Common myeloid progenitor, CD34-positive (primary cell): ENCODE measurements at places on chromosomes 11 and 22.

DNA sequence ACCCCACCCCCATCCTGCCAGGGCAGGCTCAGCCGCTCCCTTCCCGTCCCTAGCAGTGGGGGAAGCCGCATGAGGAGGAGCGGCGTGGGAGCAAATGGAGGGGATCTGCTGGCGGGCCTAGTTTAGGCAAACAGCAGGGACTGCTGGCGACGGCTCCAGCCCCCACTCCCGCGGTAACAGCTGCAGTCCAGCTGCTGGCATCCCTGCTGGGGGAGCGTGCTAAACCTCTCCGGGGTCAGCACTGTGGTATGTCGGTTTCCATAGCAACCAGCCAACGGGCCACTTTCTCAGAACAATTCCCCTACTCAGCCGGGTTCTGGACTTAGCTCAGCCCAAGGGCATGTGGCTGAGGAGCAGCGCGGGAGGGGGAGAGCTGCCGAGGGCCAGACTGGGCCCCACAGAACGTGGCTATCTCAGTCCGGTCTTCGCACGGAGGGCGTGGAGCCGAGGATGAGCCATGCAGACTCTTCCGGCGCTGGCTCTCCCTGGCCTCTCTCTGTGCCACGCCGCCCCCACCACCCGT is 98.8 kb downstream of the PKNOX2 start:
- peaks cover 4% of the 10 kb centered on the region for H3K4me1 ChIP-seq
- H3K27me3 ChIP-seq = peaks cover 22% of the 10 kb centered on the region
- no peak overlapping the region for H3K4me3 ChIP-seq
- DNase-seq = no peak

GRCh38 chr11:124346311-124346955 is 26.4 kb upstream of the OR8D2 start:
- H3K27ac ChIP-seq = no peak overlapping the region
- no peak overlapping the region for H3K4me3 ChIP-seq
- H3K4me1 ChIP-seq = no peaks in the 10 kb centered on the region
- no peaks in the 10 kb centered on the region for H3K36me3 ChIP-seq
- H3K27me3 ChIP-seq = no peaks in the 10 kb centered on the region

- peaks cover 17% of the 10 kb centered on the region for H3K36me3 ChIP-seq
- no peak for DNase-seq
- H3K27ac ChIP-seq = no peak overlapping the region
- H3K4me1 ChIP-seq = peaks cover 33% of the 10 kb centered on the region
- H3K27me3 ChIP-seq = no peaks in the 10 kb centered on the region
These were observed 122.6 kb upstream of the SORL1-AS1 start for GRCh38 chr11:121575250-121575962.

DNA sequence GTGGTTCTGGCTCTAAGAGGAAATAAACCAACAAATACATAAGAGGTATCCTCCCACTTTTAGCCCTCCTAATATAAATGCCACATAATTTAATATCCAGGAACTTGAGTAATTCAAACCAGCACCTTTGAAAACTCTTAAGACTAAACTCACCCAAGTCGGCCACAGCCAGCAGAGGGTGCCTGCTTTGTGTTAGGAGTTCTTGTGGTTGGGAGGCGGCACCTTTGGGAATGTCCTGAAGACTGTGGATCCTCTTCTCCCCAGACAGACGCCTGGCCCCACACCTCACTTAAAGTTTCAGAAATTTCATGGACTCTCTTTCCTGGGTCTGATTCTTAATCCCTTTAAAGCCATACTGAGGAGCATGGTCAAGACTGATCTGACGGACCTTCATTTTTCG is 169.0 kb downstream of the TBC1D22A start:
- no peak for DNase-seq
- H3K4me3 ChIP-seq = no peak overlapping the region
- no peaks in the 10 kb centered on the region for H3K4me1 ChIP-seq
- H3K27me3 ChIP-seq = no peaks in the 10 kb centered on the region

GRCh38 chr11:122113836-122114825 is 1.9 kb downstream of the BLID start:
- no peaks in the 10 kb centered on the region for H3K27me3 ChIP-seq
- H3K4me3 ChIP-seq = no peak overlapping the region
- no peak for DNase-seq
- no peak overlapping the region for H3K27ac ChIP-seq

GRCh38 chr11:134587345-134587744 is 175.3 kb upstream of the B3GAT1 start:
- H3K27ac ChIP-seq = no peak overlapping the region
- peaks cover 4% of the 10 kb centered on the region for H3K27me3 ChIP-seq
- no peak for DNase-seq
- peaks cover 10% of the 10 kb centered on the region for H3K4me1 ChIP-seq

- no peak overlapping the region for H3K4me3 ChIP-seq
- DNase-seq = no peak
- H3K4me1 ChIP-seq = no peaks in the 10 kb centered on the region
These were observed 30.9 kb upstream of the MPEG1 start for GRCh38 chr11:59243633-59244032.

- H3K36me3 ChIP-seq = peaks cover 2% of the 10 kb centered on the region
- H3K27ac ChIP-seq = peak within 1 kb of the TSS; percentile 44
- DNase-seq = peak; percentile 83
- peak within 1 kb of the TSS; percentile 95 for H3K4me3 ChIP-seq
These were observed at the start of gene SORL1-AS1 for GRCh38 chr11:121452609-121453150. TSS of gene SORL1-AS1 (minus strand) at chr11:121452967.

GRCh38 chr11:62069374-62069773 is 54.4 kb upstream of the INCENP start:
- DNase-seq = no peak
- no peaks in the 10 kb centered on the region for H3K4me1 ChIP-seq
- H3K27ac ChIP-seq = no peak overlapping the region
- H3K4me3 ChIP-seq = no peak overlapping the region
- H3K27me3 ChIP-seq = no peaks in the 10 kb centered on the region

- peak; percentile 81 for DNase-seq
- no peak overlapping the region for H3K4me3 ChIP-seq
- H3K27me3 ChIP-seq = no peaks in the 10 kb centered on the region
- no peak overlapping the region for H3K27ac ChIP-seq
These were observed 11.3 kb upstream of the OMP start for GRCh38 chr11:77091146-77091940.
